Activated gamma-delta T cell treated with anti-CD3 and anti-CD28 coated beads, Interleukin-2, amount 50 U/mL, for 16 hours (primary cell): ENCODE measurements at places on chromosomes 3 and 15.

DNA sequence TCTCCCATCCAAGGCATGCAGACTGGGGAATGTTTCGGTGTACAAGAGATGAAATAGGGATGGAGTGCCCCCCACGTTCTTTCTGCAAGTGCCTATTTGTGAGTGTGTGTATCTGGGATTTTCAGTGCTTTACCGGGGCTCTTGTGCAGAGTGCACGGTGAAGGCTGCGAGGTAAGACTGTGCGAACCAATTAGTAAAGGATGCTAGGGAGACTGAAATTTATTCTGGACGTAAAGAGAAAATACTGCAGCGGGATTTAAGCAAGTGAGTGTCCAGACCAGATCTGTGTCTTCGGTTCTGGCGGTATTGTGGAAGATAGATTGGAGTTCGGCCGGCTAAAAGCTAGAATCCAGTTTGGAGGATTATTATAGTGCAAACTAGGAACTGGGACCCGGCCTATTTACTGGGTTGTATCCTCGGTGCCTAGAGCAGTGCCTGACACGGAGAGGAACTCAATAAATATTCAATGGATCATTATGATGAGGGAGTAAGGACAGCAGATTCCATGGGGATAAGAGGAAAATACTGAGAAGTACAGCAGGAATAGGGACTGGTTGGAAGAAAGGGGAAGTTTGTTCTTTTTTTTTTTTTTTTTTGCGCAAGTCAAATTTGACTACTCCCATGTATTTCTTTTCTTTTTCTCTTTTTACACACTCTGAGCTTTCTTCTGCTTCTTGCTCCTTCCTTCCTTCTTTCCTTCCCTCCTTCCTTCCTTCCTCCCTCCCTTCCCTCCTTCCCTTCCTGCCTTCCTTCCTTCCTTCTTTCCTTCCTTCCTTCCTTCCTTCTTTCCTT, 580 bp upstream of the MAGEF1 start:
- DNase-seq, result no peak

DNA sequence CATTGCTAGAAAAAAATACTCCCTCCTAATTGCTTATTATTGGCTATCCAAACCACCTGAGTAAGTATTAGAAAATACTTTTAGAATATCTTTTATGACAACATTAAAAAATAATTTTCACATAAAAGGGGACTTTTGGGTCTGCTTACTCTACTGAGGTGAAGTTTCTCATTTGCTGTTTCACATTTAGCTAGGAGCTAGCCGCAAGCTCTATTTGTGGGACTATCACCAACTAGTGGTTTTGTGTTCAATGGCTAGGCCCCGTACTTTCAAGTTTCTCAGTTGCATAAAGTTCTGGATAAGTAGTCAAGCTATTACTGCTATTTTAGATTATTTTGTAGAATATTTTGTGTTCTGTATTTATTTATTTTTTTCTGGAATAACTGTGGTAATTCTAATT, 244.2 kb upstream of the SLITRK3 start:
- no peak for DNase-seq

DNA sequence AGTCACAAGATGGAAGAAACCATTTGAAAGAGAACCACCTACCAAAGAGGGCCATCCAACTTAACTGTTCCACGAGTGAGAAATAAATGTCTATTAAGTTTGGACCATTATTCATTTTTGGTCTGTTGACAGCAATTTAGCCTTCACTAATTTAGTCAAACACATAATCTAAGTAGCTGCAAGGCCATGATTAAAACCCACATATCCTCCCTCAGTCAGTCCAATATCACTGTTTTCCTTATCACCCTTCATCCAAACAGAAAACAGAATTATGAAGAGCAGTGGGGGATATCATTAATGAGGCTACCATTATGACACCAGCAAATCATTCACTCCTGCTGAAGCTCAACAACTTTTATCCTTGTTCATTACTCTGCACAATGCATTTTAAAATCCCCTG, 52.0 kb downstream of the PIK3CB start:
- DNase-seq, result no peak

GRCh38 chr3:81502236-81502635, 259.2 kb downstream of the GBE1 start:
- no peak for DNase-seq

DNA sequence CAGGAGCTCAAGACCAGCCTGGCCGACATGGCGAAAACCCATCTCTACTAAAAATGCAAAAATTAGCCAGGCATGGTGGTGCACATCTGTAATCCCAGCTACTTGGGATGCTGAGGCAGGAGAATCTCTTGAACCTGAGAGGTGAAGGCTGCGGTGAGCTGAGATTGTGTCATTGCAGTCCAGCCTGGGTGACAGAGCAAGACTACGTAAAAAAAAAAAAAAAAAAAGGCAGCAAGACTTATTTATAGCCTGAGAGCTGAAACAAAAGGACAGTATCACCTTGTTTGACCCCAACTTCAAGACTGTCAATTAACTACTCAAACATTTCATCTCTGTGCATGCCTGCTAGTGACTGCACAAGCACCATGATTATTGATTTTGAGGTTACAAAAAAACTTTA, 478.9 kb upstream of the GBE1 start:
- DNase-seq, result no peak

DNA sequence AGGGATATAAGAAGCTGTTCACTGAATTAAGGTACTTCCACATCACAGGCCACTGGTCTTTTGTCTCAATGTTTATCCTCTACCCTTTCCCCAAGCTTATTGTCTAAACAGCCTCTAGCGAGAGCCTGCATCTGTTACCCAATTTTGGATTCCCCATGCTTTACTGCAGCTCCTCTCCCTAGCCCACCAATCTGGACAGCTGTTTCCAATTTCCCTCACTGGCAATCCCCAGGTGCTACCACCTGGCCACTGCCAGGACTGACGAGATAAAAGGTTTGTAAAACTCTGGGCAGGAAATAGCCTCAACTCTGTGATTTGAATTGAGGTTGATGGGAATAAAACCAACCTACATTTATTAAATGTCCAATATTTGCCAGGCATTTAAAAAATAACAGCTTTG, 58.0 kb upstream of the TEX9 start:
- DNase-seq, result no peak

GRCh38 chr15:80272987-80273386, 21.0 kb upstream of the CTXND1 start:
- no peak for DNase-seq

DNA sequence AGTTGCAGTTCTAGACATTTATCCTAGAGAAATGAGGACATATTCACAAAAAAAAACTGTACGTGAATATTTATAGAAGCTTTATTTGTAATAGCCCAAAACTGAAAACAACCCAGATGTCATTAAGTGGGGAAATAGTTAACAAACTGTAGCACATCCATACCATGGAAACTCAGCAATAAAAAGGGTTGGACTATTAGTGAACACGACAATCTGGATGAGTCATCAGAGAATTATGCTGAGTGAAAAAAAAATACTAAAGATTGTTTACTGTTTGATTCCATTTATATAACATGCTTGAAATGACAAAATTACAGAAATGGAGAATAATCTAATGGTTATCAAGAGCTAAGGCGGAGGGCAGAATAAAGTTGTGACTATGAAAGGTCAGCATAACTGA, 59.5 kb downstream of the CPA3 start:
- no peak for DNase-seq

GRCh38 chr15:68206711-68207151, 1.6 kb upstream of the CALML4 start:
- no peak for DNase-seq

DNA sequence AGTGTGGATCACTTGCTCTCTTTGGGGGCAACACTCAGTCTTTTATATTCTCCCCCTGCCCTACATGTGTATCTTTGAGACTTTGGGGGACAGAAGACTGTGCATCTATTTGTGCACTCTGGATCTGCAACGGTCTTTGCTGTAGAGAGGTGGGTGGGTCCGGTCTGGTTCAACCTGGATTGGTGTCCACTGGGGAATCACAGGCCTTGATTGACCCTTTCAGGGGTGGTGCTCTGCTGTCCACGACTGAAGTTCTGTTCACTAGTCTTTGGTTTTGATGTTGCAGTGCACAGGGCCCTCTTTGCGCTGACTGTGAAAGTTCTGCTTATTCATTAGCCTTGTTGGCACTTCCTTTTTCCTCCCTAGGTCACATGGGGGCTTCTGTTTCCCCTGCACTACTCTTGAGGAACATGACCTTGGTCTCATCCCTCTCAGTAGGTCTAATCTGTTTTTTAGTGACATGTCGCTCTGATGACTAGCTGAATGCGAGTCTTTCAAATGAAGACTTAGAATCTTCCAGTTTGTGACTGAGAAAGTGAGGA, 284.2 kb downstream of the SV2B start:
- DNase-seq, result no peak

DNA sequence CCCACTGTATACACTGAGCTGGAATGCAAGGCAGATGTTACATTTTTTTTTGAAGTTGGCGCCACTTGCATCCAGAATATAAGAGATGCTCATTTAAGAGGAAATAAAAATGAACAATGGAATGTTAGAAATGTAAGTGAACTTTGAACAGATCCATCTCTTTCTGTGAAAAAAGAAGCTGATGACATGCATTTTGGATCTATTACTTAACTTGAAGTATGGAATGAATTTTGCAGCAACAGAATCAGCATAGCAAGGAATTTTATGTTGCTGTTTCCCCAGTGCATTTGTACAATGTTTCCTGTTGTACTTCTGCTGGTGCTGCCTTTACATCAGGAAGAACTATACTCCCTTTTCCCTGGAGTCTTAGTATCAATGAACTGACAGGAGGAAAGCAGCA, 178.2 kb downstream of the LSAMP start:
- no peak for DNase-seq

DNA sequence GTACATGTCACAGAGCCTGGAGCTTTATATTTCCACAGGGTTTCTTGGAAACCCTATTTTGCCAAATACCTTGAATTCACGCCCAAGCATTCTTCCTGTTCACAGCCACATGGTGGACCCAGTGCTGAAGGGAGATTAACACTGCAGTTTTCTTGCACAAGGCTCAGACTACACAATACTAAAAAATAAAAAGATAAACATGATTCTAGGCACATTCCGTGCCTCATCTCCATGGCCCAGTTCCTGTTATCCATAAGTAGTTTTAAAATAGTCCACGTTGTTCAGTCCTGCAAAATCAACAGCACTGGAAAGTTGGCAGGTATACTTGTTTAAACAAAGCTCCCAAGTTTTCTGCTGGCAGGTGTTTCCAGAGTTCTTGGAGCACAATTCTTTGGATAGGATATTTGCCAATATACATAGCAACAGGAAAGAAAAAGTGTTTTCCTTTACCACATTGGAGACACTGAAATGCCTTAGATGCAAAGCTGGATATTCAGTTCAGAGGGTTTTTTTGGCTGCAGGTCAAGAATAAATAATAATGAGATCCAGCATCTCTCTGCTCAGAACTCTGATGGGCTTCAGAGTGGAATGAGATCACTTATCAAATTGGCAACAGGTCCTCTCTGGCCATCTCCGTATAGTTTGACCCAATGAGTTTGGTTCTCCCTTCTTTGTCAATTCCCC, 88.1 kb upstream of the TGFBR2 start:
- DNase-seq, result no peak

DNA sequence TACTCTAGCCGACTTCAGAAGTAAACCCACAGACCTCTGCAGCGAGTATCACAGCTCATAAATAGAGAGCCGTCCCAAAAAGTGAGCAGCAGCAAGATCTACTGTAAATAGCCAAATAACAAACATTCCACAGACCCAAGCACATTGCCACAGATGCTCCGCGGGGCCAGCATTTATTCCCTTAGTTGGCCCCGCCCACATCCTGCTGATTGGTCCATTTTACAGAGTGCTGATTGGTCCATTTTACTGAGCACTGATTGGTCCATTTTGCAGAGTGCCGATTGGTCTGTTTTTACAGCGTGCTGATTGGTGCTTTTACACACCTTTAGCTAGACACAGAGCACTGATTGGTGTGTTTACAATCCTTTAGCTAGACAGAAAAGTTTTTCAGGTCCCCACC, 17.3 kb upstream of the GABRB3 start:
- DNase-seq, result no peak

- DNase-seq, result no peak
These were observed 702 bp upstream of the DNAJC17 start for GRCh38 chr15:40807888-40808461.

GRCh38 chr15:52085299-52085698, 27.3 kb downstream of the BCL2L10 start:
- DNase-seq, result no peak

- no peak for DNase-seq
These were observed 456.5 kb downstream of the IL5RA start for GRCh38 chr3:2653706-2654105.

GRCh38 chr3:17841190-17841828, 98.9 kb upstream of the TBC1D5 start:
- DNase-seq, result peak; percentile 58
